Chondrocyte (in vitro differentiated cells): ENCODE measurements at places on chromosomes 3 and 15. TPM values are rescaled to one million over a fixed set of nuclear protein-coding genes. Genes with fewer than 3 reads are reported as not detected.

DNA sequence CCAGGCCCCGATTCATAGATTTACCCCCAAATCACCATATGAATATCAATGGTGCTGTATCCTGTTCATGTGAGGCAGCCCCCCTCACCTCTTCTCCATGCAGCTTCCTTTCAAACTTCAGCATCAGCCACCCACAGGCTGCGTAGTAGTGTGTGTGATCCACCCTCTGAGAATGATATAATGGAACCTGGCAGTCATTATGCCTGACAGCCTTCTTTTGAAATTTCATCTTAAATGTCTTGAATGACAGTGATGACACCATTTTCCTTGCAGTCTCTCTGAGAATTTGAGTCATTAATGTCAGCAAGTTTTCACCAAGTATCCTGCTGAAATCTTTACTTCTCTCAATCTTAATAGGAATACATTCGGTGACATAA is 3.5 kb upstream of the CLRN1 start:
- no peak overlapping the region for H3K27ac ChIP-seq
- no peak for DNase-seq
- H3K27me3 ChIP-seq, result peaks cover 13% of the 10 kb centered on the region
- H3K4me1 ChIP-seq, result peaks cover 3% of the 10 kb centered on the region
- H3K36me3 ChIP-seq, result no peaks in the 10 kb centered on the region
- H3K4me3 ChIP-seq, result no peak overlapping the region

GRCh38 chr3:5349343-5349742 is 161.8 kb downstream of the EDEM1 start:
- no peaks in the 10 kb centered on the region for H3K4me1 ChIP-seq
- no peaks in the 10 kb centered on the region for H3K36me3 ChIP-seq
- H3K27ac ChIP-seq, result no peak overlapping the region
- H3K27me3 ChIP-seq, result no peaks in the 10 kb centered on the region

TGFBR2 gene
- total RNA-seq, result 25.7 to 52.2 TPM (median 28.4 TPM) in 3 replicates

FAM107A gene
- total RNA-seq, result not detected in 3 replicates

GRCh38 chr3:129490273-129490675 is 38.2 kb upstream of the RHO start:
- H3K4me1 ChIP-seq, result peaks cover 45% of the 10 kb centered on the region
- DNase-seq, result no peak
- H3K27ac ChIP-seq, result peak overlapping the region; percentile 96
- H3K4me3 ChIP-seq, result no peak overlapping the region

DNA sequence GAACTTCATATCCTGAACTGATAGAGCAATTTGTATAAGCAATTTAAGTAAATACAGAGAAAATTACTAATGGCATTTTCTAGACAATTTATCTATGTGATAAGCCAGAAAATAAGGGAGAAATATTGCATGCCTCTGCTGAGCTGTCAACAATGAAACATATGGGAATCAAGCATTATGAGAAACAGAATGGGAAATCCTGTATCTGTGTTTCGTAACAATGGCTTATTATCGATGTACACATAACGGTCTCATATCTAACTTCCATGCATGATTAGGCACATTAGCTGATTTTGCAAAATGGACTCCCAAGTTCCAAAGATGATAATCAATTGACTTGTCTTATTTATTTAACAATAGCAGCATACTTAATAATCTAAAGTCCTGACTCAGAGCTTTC is 30.4 kb upstream of the KCNMB2 start:
- no peaks in the 10 kb centered on the region for H3K36me3 ChIP-seq
- H3K4me1 ChIP-seq, result peaks cover 3% of the 10 kb centered on the region
- peaks cover 2% of the 10 kb centered on the region for H3K27me3 ChIP-seq
- no peak overlapping the region for H3K4me3 ChIP-seq

DNA sequence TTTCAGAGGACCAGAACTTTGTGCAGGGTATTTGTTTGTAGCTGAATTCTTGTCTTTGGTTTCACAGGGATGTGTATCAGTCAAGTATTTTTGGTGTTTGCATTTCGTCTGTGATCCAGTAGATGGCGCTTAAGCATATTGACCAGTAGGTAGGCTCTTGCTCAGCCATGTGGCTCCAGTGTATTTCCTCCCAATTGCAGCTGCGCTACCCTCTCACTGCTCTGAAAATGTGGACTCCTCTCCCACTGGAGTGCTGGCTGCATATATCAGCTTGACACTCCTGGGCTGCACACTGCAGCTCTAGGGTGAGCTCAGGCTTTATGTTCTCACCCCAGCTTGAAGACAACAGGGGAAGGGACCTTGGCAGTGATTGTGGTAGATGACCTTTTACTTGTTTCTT is 1264.3 kb upstream of the ALCAM start:
- no peaks in the 10 kb centered on the region for H3K4me1 ChIP-seq
- DNase-seq, result no peak
- H3K4me3 ChIP-seq, result no peak overlapping the region

DNA sequence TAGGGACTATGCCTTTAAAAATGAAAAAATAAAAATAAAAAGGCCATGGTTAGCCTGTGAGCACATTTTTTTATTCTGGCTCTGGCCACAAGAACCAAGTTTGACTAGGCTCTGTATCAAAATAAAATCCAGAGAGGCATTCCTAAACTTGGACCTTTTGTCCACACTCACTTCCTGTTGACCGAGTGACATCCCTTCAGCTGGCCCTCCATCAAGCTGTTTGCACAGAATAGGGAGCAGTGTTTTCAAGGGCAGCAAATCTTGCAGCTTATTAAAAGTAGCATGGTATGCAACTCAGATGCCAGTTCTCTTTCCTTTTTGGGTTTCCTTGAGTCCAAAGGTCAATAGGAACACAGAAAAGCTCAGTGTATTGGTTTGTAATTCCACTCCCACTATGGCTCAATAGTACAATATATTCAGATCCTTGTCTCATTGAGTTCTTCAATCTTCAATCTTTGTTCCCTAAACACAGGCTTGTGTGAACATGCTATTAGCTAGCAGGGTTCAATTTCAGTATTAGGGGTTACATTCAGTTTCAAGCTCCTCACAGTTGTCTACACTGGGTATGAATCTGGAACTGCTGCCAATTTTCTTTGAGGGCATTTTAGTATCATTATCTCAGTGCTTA is 244.5 kb downstream of the RBMS3 start:
- peaks cover 39% of the 10 kb centered on the region for H3K4me1 ChIP-seq
- H3K36me3 ChIP-seq, result no peaks in the 10 kb centered on the region
- H3K4me3 ChIP-seq, result no peak overlapping the region

- H3K4me1 ChIP-seq, result no peaks in the 10 kb centered on the region
- H3K27ac ChIP-seq, result no peak overlapping the region
- no peaks in the 10 kb centered on the region for H3K27me3 ChIP-seq
- H3K36me3 ChIP-seq, result no peaks in the 10 kb centered on the region
These were observed 12.5 kb downstream of the CHDH start for GRCh38 chr3:53833700-53834099.

CPNE4 gene
- not detected in 3 replicates for total RNA-seq

ZNF660 gene
- 5.3 to 9.4 TPM (median 5.4 TPM) in 3 replicates for total RNA-seq

DNA sequence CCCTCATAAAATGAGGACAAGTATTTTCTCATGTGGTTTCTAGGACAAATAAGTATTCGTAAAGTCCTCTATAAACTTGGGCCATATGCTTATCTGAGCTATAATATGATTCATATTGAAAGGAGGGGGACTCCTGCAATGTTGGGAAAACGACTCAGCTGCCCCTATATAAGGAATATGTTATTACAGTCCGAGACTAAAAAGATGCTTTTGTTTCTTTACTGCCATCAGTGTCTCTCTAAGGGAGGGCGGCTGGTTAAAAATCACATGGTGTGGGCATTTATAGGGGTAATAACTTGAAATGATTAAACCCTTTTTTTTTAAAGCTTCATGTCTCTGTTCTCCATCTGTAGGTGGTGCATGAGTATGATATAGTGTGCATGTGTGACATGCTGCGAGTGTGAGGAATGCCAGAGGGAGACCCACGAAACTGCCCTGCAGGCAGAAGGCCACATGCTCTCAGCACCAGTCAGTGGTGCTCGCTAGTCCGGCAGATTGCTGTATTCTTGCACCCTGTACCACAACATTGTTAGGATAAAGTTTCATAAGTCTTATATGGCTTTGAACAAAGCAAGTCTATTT is 256.0 kb upstream of the CTDSPL start:
- DNase-seq, result no peak
- peaks cover 8% of the 10 kb centered on the region for H3K27me3 ChIP-seq
- H3K4me1 ChIP-seq, result peaks cover 15% of the 10 kb centered on the region
- H3K27ac ChIP-seq, result no peak overlapping the region
- no peak overlapping the region for H3K4me3 ChIP-seq

DNA sequence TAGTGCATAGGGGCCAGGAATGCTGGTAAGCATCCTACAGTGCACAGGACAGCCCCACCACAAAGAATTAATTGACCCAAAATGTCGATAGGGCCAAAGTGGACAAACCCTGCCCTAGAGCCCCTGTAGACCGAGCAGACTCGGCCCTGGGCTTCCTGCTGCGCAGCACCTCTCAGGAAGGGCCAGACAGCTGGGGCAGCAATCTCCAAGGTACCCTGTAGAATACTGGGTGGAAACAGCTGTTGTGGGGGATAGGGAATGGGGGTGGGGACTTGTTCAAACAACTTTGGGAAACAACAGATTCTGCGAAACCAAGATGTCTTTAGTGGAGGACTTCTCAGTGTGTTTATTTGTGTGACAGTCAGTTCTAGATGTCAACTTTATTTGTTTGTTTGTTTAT is 67.1 kb downstream of the MRPL46 start:
- H3K4me3 ChIP-seq, result no peak overlapping the region
- no peaks in the 10 kb centered on the region for H3K36me3 ChIP-seq
- no peak for DNase-seq

CLDN18 gene
- not detected in 3 replicates for total RNA-seq
